ENCODE measurements at places on chromosomes 11 and 22.

- DNase-seq, result no peak
Measured at GRCh38 chr11:11856638-11857037, 14.9 kb downstream of the USP47 start.

DNA sequence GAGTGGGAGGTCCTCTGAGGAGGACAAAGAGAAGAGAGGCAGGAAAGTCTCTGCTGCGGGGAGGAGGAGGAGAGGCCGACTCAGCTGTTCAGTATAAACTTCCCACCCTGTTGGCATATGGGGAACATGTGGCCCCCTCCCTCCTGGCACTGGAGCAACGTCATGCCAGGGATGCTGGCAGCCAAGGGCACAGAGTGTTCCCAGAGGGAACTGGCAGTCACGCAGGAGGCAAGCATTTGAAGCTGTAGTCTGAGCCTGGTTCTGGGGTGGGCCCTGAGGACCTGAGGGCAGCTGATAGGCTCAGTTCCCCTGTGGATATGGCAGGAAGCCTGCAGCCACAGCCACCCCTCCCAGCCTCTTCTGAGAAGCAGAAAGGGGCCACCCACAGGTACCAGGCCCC, 67.1 kb upstream of the TSPAN18 start:
- no peak for DNase-seq

DNA sequence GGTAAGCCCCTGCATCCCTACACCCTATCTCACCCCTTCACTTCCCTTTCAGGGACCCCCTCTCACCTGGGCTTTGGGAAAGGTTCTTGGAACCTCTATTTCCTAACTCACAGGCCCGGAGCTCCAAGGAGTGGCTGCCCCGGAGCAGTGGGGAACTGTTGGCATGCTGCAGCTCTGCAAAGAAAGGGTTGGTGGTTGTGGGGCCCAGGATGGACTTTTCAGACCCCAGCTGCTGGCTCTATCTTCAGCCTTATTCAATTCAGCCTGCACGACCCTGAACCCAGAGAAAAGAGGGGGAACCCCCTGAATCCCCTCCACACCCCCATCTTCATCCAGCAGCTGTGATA, 10.0 kb downstream of the ROBO4 start:
- DNase-seq, result no peak

DNA sequence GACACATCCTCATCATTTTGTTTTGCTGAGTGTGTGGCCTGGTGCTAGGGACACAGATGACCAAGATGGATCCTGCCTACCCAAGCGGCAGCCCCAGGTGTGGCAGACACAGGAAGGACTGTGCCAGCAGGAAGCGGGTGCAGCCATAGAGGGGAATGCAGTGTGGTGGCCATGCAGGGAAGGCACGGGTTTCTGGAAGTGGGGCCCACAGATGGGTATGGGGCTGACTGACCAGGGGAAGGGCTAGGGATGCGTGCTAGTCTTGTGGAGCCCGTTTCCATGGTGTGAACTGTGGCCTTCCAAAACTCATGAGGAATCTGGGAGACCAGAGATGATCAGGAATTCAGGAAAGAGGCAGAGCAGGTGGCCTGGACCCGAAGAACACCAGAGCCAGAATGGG, 33.5 kb downstream of the YPEL1 start:
- DNase-seq, result no peak

- DNase-seq, result no peak
Measured at GRCh38 chr22:32080904-32081303, 37.8 kb downstream of the SLC5A1 start.

GRCh38 chr11:70862093-70862492, 390.3 kb downstream of the SHANK2 start:
- DNase-seq, result no peak

GRCh38 chr11:57867966-57868365, 106.4 kb downstream of the CTNND1 start:
- DNase-seq, result no peak

DNA sequence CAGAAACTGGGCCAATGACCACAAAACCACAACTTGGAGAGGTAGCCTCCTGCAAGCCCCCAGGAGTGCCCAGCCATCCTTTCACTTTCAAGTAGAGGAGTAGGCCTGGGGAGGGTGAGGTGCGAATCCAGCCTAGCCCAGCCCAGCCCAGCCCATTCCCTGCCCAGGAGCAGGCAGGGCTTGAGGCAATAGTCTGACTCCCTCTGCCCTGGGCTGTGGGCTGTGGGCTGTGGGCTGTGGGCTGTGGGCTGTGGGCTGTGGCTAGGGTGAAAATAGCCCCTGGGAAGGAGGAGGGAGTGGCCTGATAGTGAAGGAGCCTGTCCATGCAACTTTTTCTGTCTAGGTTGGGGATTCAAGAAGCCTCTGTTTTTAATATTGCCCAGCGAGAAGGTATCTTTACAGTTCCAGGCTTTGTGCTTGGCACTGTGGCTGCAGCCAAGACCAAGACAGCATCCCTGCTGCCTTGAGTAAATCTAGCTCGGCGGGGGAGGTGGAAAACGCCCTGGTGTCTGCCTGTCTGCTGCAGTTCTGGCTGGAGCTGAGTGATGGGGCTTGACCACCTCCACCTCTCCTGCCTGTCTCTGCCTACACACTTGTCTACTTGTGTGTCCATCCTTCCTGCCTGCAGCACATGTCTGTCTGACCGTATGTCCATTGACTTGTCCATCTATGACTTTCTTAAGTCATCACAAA, 40.7 kb downstream of the LMO1 start:
- DNase-seq, result no peak

DNA sequence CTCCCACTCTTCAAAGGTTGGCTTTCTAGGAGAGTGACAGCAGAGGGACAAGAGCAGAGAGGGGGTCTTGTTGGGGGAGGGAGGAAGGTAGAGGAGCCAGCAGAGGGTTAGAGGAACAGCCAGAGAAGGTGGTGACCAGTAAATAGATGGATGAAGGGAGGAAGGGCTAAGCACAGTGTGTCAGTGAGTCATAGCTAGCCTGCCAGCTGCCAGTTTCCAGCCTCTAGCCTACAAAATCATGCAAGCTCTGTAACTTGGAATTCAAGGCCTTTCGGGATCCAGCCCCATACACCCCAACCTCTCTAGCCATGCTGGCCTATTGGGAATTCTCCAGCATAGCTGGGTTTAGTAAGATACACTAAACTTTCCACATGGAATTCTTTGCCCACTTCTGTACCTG, 147.4 kb upstream of the TEAD1 start:
- no peak for DNase-seq

- no peak for DNase-seq
Measured at GRCh38 chr11:61141601-61142028, 19.6 kb downstream of the VPS37C start.

DNA sequence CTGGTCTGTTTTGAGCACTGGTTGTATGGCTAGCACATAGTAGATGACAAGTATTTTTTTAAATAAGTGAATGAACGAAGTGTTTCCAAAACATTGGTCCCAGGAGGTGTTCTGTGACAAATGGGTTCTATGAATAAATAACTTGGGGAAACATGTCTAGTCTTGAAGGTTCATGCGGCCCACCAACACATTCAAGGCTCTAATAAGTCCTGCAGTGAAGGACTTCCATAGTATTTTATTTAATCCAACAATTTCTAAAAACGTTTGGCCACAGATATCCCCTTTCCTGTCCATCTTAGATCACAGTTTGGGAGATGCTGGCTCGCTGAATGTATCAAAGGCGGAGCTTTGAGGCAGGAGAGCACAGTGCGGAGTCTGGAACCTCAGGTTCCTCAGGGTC, 22.5 kb downstream of the PARVG start:
- DNase-seq, result no peak

DNA sequence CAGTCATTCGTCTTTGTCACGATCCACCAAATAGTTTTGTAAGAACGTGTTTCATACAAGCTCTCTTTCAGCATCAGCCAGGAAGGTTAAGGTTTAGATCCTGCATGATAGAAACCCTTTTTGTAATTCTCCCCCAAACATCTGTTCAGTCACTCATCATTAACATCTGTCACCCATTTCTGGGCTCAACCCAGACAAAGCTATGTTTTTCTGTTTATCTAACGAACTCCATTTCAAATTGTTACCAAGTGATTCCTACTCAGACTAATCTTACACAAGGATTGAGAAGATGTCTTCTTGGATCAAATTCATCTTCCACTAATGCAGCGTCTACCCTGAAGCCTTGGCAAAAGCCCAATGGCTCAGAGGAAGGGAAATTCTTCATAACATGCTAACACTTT, 58.8 kb downstream of the FZD4 start:
- DNase-seq, result no peak

- no peak for DNase-seq
Measured at GRCh38 chr11:128632141-128632791, 44.9 kb upstream of the ETS1 start.
